Activated CD4-positive, alpha-beta T cell treated with anti-CD3 and anti-CD28 coated beads, Interleukin-2, amount 50 U/mL, for 48 hours (primary cell): ENCODE measurements at places on chromosomes 12 and 14.

GRCh38 chr14:23168246-23168645, 15.2 kb downstream of the SLC7A8 start:
- DNase-seq: no peak

DNA sequence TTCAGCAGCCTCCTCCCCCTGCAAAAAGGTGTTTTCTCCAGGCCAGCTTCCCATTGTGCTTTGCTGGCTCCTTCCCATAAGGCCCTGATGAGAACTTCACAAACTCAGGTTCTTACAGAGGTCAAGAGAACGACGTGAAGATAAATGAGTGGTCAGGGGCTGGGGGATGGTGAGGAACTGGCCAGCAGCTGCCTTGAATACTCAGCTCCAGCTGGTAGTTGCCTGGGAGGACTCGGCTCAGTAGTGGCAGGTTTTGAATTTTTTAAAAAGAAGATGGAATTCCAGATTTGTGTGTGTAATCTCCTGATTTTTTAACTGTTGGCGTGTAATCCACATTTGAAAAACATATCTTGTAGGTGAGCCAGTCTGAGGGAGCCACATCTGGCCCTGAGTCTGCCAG, 5.9 kb downstream of the DDX55 start:
- DNase-seq: no peak

GRCh38 chr12:105083551-105084105, 630 bp downstream of the ALDH1L2 start:
- DNase-seq: peak; percentile 10

DNA sequence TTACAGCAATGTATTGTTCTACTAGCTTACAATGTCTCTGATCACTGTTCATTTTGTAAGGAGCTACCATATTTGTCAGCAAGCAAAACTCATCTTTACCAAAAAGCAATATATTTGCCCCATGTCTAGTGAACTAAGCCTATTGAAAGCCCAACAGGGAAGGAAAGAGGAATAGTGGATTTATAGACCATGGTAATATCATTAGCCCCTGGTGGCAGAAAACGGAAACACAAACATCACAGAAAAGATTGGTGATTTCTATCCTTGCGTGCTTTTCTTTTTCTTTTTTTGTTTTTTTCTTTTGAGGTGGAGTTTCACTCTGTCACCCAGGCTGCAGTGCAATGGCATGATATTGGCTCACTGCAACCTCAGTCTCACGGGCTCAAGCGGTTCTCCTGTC, 1562.4 kb upstream of the TMEM132C start:
- no peak for DNase-seq

GRCh38 chr14:77601846-77602619, 14.4 kb downstream of the SPTLC2 start:
- no peak for DNase-seq

- DNase-seq: no peak
Observed at GRCh38 chr12:66629138-66629870, 49.6 kb downstream of the GRIP1 start.

- DNase-seq: no peak
Observed at GRCh38 chr14:38646391-38646790, 390.5 kb upstream of the CLEC14A start.

DNA sequence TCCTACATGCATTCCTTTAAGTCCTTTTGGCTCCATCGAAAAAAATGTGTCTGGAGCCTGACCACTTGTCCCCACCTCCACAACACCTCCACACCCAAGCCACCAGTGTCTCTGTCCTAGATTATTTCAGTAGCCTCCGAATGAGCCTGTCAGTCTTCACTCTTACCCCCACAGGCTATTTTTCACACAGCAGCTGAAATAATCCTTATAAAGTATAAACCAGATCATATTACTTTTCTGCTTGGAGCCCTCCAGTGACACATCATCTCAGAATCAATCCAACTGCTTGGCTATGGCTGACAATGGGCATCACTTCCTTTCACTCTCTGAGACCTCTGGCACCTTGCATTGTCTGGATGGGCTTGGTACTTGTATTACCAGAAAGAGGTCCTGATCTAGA, 44.9 kb downstream of the BBS10 start:
- no peak for DNase-seq

DNA sequence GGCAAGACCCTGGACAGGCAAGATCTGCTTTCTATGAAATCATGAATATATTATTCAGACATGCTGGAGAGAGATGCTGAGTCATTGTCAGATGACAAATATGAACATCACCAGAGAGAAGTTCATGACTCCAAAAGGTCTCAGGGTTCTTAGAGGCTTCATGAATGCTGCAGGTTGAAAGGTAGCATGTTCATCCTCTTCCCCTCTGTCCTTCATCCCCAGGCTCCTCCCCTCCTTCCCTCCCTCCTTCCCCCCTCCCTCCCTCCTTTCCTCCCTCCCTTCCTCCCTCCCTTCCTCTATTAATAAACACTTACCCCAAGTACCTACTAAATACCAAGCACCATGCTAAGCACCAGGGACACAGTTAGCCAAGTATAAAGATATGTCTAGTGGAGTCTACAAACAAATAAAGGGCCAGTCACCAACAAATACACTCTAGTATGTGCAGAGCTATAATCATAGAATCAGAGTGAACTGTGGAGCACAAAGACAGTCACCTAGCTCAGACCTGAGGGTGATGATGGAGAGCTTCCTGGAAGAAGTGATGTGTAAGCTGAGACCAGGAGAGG, 46.2 kb downstream of the RPH3A start:
- DNase-seq: no peak

- no peak for DNase-seq
Observed at GRCh38 chr12:48366131-48366530, 15.4 kb upstream of the ZNF641 start.

GRCh38 chr12:103455020-103455763, 40.6 kb downstream of the C12orf42 start:
- DNase-seq: no peak

DNA sequence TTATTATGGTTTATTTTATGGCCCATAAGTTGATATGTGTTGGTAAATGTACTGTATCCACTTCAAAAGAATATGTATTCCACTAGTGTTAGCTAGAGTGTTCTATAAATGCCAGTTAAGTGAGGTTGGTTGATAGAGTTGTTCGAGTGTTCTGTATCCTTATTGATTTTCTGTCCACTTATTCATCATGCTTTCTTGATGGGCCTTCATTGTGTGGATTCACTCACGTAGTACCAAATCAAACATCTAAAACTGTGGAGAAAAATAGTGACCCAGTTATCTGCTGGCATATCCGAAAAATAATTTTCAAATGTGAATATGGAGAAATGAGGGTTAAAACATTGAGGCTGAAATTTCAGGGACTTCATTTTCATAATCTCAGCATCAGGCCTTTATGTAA, 230.4 kb downstream of the TRHDE start:
- DNase-seq: no peak

DNA sequence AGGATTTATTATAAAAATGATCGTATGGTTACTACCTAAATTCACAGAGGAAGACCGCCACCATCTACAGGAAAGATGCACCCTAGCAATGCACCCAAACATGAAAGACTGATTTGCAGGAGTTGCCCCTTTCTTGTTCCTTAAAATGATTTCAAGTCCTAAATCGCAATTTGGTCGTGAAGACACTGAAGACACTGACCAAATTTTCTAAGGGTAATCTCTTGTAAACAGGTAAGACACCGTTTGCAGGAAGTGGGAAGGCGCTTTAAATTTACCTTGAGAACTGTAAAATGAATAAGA, 1.0 kb downstream of the SOS2 start:
- DNase-seq: no peak

- DNase-seq: no peak
Observed at GRCh38 chr14:90455100-90455571, 58.3 kb downstream of the CALM1 start.

DNA sequence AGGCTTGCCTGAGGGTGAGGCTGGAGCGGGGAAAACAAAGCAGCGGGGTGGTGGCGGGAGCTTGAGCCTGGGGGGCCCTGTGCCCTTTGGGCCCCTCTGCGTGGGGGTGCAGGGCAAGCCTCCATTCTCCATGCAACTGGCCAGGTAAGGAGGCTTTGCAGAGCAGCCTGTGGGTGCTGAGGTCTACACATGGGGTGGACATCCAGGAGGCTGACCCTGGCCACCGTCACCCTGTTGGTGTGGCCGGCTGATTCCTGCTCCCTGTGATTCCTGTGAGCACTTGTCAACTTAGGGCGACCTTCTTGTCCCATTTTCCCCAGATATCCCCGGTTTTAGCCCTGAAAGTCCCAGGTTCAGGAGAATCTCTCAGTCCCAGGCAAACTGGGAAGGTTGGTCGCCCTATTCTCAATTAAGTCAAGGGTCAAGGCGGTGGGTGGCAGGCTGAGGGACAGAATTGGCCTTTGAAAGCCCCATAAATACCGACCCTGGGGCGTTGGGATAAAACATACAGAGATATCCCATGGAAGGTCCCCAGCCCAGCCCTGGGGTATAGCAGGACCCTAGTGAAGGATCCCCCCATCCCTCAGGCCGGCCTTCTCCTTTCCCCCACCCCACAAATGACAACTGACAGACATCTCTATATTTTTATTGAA, 70.5 kb downstream of the PRIMA1 start:
- DNase-seq: no peak

- no peak for DNase-seq
Observed at GRCh38 chr12:77615332-77615731, 215.4 kb upstream of the NAV3 start.

DNA sequence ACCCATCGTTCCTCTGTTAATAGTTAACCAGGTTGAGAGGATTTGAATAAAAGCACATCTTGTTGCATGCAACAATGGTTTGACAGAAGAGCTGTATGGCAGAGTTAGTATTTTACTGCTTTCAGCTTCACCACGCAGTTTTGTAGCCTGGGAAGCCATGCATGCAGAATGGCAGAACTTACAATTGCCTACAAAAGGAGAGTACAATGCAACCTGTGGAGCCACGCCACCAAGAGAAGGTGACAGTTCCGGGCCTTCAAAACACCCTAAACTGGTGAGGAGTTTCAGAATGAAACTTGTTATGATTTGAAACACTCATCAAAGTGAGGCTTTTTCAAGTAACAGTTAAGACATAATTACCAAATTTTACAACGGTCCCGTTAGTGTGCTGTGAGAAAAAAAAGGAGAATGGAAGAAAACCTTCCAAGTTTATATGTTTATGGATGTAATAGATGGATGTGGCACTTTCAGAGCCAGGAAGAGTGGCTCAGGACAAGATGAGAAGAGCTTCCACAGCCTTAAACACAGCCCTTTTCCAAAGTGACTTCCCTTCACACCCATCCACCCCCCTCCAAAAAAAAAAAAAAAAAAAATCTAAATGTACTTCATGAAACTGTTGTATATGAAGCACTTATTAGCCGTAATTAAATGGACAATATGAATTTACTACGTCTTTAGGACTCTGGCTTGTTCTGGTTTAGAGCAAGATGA, 158.7 kb downstream of the EGLN3 start:
- no peak for DNase-seq

- no peak for DNase-seq
Observed at GRCh38 chr12:569091-569676, 94.1 kb downstream of the NINJ2 start.

DNA sequence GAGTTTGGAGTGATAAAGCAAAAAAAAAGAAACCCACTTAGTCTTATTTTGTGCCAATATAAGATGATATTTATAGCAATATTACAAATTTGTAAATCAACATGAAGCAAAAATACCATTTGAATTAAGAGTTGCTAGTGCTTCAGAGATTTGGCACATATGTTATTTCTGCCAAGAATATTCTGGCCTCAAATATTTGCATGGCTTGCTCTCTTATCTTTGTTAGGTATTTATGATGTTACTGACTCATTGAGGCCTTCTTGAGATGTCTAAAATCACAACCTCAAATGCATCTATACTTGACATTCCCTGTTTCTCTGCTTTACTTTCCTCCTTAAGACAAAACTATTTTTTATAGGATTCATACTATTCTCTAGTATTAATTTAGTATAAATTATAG, 301.5 kb downstream of the NELL2 start:
- no peak for DNase-seq

GRCh38 chr12:50533203-50533584, 28.4 kb downstream of the DIP2B start:
- no peak for DNase-seq

GRCh38 chr12:117124421-117125271, 25.4 kb upstream of the TESC start:
- DNase-seq: no peak

DNA sequence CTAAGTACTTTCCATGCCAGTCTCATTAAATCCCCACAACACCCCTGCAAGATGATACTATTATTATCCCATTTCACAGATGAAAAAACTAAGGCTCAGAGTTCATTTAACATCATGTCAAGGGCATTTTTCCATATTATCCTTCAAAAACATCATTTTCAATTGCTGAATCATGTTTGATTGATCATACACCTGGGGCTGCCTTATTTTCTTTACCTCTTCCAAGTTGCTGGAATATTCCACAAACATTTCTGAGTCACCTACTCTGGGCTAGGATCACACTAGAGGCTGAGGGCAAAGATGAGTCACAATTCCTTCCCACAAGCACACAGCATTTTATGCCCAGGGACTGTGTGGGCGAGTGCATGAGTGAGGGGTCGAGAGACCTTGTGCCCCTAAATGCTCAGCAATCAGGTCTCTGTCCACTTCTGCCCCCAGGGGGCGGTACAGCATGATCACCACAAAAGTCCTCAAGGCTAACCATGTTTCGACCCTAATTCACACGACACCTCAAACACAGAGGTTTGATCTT, 14.1 kb upstream of the TMEM119 start:
- DNase-seq: no peak

DNA sequence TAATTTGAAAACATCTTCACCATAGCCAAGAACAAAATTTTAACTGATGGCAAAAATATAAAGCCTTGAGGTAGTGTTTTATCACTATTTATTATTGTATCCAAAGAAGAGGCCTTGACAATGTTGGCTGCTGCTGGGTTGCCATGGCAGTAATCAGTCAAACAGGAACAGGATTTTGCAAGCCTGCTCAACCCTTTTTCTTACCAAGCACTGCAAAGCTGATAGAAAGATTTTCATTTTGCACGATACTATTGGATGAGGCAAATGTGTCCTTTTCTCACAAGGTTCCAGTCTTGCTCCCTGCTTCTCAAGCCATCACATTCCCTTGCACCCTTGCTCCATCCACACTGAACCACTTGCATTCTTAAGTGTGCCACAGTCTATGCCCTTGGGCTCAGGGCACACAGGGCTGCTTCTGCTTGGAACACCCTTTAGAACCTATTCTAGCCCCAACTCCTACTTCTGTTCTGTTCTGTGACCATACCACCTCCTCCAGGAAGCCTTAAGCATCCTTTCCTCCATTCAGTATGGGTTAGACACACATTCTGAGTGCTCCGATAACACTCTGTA, 76.5 kb upstream of the AMIGO2 start:
- no peak for DNase-seq

GRCh38 chr14:104550340-104550860, 29.2 kb upstream of the C14orf180 start:
- no peak for DNase-seq

GRCh38 chr14:52835122-52835903, 43.9 kb upstream of the GNPNAT1 start:
- no peak for DNase-seq

DNA sequence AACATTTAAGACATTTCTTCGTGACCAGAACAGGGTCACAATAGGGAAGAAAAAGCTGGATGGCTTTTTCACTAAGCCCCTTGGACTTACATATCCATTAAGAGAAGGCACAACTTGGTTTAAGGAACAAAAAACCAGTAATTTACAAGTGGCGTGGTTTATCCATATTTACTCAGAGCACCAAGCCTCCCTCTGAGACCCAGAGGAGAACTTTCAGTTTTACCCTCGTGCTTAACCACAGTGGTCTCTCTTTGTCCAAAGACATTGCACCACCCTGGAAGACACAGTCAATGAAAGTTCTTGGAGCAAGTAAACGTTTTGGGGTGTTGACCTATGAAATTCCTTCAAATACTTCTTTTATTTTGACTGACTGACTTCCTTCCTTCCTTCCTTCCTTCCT, 52.5 kb downstream of the SSPN start:
- no peak for DNase-seq
